Midbrain (tissue), 1 donor: ENCODE measurements at places on chromosomes 13 and 19.
A peak's percentile ranks its signal among the peaks of the same experiment; 100 is the strongest.

GRCh38 chr13:110323172-110323891, 16.2 kb downstream of the COL4A2 start:
- no peak for DNase-seq

DNA sequence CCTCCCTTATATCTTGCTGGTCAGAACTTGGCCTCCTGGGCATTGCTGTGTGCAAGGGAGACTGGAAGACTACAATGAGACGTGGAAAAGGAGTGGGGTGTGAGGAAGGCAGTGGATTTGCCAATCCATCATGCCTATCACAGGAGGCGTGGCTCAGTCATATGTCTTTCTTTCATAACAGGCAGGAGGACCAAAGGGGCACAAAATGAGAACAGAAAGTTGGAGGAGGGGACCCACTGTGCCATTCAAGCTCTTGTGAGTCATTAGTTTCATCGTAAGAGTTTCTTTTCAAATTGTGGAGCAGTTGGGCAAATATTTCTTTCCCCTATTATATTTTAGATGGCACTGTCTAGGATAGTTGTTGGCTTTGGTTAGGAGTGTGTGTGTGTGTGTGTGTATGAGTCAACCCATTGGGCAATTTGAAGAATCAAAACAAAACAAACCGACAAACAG, 471.5 kb downstream of the TSHZ3 start:
- no peak for DNase-seq

GRCh38 chr13:41562083-41562482, 104.7 kb downstream of the RGCC start:
- peak; percentile 93 for DNase-seq

DNA sequence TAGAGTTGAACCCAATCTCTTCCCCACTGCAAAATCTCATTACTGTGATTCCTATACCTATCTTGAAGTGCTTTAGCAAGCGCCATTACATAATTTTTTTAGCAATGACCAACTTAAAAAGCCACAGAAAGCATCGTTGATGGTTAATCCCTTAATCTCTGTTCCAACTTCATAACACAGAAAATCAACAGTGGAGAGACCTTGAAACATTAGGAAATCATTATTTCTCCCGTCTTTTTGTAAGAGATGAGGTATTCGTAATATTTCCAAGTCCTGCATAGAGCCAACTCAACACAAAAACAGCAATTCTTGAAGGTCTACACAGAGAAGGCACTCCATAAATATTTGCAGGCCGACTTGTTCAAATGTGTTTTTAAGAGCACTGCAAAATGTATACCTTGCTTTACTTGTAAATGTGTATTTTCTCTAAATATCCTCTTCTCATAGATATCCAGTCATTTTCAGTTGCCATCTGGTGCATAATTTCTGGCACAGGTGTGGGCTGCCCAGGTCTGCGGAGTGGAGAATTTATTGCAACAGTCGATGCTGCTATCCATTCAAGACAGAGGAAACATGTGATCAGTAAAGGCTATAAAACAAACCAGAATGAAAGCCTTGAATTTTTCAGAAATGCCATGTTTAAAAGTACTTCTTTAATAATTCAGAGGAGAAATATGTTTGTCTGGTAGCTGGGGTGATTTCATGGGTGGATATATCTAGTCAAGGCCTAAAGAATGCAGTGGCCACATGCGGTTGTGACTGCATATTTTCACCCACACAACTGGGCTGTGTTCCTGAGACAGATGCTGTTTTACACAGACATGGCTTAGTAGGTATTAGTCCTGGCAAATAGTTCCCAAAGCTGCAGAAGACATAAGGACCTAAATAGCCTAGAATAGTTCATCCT, 234.3 kb upstream of the STARD13 start:
- DNase-seq, result no peak

DNA sequence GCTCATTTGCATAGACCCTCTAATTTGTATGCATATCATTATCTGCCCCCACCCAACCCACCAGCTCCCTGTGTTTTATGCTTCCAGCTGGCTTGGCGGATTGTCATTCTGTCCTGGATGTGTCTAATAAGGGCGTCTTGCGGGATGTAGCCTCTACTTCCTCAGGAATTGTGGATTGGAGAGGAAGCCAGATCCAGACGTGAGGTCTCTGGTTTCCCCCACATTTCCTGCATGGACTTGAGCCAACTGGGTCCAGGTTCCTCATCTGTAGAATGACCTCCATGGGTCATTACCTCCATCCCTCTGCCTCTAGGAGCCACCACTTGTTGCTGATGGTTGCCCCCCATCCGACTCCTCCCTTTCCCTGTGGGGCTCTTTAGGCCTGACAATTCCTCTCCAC, 7.3 kb downstream of the TNFSF14 start:
- no peak for DNase-seq

- peak; percentile 96 for DNase-seq
Observed at GRCh38 chr19:51986309-51987291, at the start of gene ZNF350. Gene ZNF350, minus strand, starts transcription at chr19:51986840. Its CDS starts 12,480 bp downstream, at chr19:51974360.

- DNase-seq, result no peak
Observed at GRCh38 chr13:20514866-20515265, 10.8 kb downstream of the CRYL1 start.

- no peak for DNase-seq
Observed at GRCh38 chr13:32857689-32858088, 158.5 kb upstream of the KL start.

- DNase-seq, result no peak
Observed at GRCh38 chr19:10238172-10238783, 7.1 kb upstream of the S1PR2 start.

DNA sequence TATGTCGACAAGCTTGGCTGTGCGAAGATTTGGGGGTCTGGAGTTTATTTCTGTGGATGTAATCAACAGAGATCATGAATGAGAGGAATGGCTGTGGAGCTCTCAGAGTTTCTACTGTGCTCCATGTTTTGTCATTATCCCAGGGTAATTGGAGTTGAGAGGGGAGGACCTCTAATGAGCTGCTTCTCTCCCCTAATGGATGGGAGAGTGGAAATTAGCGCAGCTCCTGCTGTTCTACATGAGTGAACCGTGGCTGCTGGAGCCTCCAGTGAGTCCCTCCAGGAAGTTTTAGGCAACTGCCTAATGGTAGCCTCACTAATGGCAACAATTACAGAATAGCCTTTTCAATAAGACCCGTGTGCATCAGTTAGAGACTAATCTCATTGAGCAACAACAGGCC, 31.3 kb upstream of the FGF9 start:
- no peak for DNase-seq

DNA sequence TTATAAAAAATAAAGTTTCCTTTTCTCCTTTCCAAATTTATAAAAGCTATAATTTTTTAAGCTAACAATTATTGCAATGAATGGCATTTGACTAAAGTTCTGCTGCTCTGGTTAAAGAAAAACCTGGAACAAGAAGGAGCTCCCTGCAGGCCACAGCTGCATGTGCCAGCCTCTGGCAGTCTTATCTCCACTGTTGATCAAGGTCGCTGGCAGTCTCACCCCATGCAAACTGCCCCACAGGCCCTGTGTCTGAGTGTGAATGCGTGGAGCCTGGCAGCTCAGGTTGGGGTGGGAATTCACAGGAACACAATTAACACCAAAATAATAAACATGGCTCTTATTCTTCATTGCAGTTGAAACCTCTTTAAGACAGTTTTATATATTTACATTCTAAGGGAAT, 30.2 kb upstream of the FREM2 start:
- DNase-seq, result no peak

GRCh38 chr19:15922021-15922420, 12.3 kb downstream of the CYP4F11 start:
- DNase-seq, result no peak

DNA sequence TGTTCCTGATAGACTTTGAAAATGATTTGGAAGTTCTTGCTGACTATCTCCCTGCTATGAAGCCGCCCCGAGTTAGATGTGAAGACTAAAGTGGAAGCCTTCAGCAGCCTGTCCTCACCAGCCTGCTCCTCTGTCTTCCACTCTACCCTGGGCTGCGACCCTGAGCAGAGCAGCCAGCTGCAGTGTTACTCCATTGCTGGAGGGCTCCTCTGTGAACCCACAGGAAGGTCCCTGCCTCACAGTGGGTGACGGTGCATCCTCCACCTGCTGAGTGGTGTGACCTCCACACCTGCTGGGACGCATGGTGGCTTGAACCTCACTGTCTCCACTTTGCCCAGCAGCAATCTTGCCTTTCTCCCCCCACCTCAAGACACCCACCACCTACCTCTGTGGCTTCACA, 116.4 kb downstream of the IRS2 start:
- DNase-seq, result no peak

- DNase-seq, result peak; percentile 89
Observed at GRCh38 chr13:80342471-80343371, 1.8 kb upstream of the SPRY2 start.

- DNase-seq, result no peak
Observed at GRCh38 chr13:107202371-107203023, 634.6 kb upstream of the ARGLU1 start.

DNA sequence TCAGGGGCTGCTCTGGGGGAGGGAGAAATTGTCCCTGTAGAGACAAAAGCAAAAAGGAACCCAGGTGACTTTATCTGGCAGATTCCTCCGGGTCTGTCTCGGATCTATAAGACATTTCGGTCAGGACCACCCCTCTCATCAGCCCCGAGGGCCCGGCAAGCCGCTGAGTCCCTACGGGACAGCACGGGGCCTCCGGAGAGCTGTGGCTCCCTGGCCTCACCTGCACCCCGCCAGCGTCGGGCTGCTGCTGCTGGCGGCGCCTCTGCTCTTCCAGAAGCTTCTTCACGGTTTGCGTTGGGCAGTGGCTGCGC, 1.9 kb downstream of the NFKBID start:
- DNase-seq, result no peak

DNA sequence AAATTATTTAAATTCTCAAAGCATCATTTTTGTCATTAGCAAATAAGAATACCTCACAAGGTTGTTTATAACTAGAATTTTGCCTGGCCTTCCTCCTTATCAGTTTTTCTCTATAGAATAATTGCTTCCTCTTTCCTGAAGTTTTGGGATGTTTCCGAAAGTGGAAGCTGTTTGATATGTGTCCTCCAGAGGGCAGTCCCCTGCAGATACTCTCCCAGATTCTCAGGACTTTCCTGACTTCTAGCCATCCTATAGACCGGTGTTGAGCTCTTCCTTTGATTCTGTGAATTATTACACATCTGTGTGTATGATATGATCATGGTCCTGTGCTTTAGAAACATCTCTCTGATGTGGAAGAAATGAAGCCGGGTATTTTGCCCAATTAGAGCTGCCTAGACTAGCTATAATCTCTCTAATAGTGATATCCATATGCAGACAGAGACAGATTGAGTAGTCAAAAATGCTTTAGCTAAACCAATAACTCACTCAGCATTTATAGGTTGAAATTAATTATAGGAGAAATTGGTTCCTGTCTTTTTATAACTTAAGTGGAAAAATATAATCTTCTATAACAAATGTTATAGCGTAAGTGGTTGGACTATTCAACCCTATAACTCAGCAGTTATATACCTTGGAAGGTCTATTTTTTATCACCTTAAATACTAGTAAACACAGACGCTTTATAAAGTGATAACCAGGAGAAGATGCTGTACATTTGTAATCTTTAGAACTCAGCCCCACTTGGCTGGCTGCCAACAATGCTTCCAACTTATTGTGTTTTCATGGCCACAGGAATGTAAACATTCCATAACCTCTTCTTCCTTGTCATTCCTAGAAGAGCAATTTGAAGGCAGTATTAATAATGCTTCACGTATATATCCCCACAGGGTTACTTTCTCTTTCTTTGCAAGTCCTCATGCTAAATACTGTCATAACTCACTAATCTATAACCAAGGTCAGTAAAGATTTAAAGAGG, 201.0 kb upstream of the RXFP2 start:
- no peak for DNase-seq

GRCh38 chr13:76556627-76557026, 329.6 kb downstream of the KCTD12 start:
- no peak for DNase-seq

DNA sequence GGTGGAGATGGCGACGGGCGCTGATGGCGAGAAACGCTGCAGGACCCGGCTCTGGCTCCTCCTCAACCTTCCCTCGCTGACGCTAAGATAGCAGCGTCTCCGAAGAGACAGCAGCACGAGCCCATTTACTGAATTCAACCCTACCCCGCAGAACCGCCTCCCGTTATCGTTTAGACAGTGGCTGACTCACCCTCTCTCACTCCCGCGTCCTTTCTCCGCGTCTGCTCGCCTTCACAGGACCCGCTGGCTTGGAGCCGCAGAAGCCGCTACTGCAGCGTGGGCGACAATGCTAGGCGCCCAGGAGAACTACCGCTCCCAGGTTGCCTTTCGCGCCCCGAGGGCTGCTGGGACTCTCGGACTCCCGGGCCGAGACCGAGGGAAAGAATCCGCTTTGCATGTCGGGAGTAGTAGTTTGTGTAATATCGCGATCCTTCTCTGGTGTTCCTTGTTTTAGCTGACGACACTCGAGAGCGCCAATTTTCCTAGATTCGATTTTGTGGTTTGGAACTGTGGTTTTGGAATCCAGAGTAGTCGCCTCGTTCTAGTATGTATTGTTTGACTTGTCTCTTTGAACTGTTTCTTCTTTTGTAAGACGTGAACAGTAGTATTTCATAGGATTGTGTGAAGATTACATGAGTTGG, at the start of gene KBTBD6:
TSS of gene KBTBD6 (minus strand) at position 291 of the 641 bp plus-strand sequence. CDS start 291 bp downstream, outside the sequence.
- peak; percentile 99 for DNase-seq

- no peak for DNase-seq
Observed at GRCh38 chr19:29528946-29529645, 3.3 kb downstream of the VSTM2B start.

DNA sequence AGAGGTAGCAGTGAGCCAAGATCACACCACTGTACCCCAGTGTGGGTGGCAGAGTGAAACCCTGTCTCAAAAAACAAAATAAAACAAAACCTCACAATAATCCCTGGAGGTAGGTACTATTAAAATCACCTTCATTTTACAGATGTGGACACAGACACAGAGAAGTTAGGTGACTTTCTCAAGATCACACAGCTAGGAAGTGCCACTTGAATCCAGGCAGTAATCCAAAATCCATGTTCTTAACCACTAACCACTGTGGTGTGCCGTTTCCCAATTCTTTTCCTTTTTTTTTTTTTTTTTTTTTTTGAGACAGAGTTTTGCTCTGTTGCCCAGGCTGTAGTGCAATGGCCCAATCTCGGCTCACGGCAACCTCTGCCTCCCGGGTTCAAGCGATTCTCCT, 9.0 kb downstream of the PPP1R14A start:
- no peak for DNase-seq

DNA sequence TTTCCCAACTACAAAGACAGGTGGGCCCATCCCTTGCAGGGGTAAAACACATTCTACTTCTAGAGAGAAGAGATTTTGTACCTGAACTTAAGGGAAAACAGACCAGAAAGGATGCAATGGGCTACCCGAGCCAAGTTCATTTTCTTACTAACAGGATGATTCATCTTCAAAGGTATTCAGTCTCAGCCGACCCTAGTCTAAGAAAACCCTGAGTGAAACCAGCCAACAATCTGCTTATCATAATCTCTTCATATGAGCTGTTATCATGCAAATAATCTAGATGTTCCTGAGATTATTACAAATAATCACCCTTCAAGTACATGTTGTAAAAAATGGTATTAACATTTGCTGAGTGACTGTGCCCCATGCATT, 15.6 kb downstream of the PABPC3 start:
- no peak for DNase-seq
